ENCODE measurements at places on chromosomes 16 and 17.
A peak's percentile ranks its signal among the peaks of the same experiment; 100 is the strongest.

DNA sequence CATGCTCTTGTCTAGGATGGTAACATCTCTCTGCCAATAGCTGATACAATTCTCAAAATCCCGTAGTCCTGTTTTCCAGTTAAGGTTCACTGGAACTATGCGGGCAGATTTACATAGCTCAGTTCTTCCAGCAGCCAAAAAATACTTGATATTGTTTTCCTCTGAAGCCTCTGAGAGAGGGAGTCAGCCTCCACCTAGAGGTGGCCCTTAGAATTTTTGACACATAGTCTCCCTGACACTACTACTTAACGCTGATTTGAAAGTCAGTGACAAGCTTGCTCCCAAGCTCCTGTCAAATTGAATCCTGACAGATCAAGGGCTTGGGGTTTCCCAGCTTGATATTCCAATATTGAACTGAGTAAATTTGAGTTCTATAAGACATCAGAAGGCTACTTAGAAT is 1780.1 kb downstream of the TP53TG3F start:
- no peak for DNase-seq

DNA sequence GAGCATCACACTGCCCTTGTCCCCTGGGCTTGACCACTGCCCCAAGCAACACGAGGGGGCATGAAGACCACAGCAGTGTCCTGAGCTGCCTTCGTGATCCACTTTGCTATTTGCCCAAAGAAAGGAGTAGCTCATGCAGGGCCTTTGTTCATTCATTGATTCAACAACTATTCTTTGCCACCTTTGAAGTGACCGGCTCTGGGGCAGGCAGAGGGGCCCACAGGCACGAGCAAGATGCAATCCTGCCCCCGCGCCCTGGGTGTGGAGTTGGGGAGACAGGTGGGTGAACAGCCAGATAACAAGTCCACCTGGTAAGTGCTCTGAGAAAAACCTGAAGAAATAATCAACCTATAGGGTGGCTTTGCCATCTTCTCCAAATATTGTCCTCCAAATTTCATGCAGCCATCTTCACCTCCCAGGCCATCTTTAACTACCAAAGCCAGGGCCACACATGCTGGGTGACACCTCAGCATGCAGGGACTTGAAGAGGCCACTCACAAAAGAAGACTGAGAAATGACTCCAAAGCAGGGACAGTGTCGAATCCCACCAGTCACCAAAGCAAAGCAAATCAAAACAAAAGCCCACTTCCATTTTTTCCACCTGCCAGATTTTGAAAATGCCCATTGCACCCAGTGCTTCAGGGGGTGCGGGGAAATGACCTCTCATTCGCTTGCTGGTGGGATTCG is 18.2 kb upstream of the RBFOX3 start:
- DNase-seq = no peak

DNA sequence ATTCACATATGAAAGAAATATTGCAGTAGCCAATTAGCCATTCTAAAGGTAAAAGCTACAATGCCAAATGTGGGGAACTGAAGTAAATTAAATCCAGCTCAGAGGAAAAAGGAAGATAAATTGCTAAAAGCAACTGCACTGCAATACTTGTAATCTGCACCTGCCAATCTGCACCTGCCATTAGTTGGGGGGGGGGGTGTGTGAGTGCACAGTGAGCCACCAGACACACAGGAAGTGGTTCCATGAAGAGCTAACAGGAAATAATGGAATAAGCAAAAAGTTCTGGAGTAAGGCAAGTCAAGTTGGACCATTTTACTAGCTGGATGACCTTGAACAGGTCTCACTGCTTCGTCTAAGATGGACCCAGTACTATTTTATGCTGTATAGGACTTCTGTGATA is 191.8 kb downstream of the PARN start:
- DNase-seq = no peak

GRCh38 chr16:57264381-57264780 is 19.3 kb downstream of the ARL2BP start:
- no peak for DNase-seq

DNA sequence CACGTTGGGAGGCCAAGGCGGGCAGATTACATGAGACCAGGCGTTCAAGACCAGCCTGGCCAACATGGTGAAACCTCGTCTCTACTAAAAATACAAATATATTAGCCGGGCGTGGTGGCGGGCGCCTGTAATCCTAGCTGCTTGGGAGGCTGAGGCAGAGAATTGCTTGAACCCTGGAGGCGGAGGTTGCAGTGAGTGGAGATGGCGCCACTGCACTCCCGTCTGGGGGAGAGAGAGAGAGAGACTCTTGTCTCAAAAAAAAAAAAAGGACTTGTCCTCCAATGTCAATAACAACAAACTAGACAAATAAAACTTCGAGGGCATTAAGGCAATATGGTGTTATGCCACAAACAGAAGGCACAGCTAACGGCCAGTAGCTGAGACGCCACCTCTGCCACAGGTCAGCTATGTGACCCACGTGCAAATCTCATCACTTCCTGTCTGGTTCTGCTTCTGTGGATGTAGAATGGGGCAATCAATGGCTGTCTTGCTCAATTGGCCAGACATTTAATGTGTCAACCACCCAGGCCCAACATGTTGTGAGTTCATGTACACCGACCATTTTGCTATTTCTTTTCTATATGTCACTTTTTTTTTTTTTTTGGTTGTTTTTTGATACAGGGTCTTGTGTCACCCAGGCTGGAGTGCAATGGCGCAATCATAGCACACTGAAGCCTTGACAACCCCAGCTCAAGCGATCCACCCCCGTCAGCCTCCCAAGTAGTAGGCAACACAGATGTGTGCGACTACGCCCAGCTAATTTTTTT is 834 bp upstream of the TXNDC11 start:
- DNase-seq = no peak

DNA sequence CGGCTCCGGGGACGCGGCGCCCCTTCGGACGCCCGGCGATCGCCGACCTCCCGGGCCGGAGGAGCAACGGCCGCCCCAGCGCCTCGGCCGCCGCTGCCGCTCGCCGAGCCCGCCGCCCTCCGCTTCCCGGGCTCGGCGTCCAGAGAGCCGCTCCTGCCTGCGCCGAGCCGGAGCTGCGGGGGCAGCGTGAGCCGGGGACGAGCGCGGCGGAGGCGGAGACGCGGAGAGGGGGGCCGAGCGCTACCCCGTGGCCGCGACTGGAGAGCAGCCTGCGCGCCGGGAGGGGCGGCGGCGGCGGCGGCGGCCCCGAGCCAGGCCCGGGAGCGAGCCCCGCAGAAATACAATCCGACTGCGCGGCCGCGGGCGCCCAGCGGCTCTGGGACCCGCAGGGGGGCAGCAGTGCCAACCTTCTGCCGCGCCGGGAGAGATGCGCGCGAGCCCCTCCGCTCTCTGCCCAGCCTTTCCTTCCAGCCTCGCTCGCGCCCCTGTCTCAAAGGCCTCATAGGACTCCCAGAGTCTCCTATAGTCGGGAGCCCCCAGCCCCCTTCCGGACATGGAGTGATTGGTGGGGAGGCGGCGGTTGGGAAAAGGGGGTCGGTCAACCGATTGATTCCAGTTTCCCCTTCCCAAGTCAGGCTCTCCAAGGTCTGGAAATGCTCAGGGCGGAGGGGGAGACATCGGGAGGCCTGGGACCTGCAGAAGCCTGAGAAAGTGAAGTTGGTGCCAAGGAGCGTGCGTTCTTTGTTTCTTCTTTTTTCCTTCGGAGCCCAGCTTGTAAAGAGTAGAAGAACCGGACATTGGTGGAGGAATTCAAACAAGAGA is 1.0 kb upstream of the SDK2 start:
- DNase-seq = peak; percentile 57

- no peak for DNase-seq
Measured at GRCh38 chr17:19302791-19303331, 59.7 kb downstream of the B9D1 start.

DNA sequence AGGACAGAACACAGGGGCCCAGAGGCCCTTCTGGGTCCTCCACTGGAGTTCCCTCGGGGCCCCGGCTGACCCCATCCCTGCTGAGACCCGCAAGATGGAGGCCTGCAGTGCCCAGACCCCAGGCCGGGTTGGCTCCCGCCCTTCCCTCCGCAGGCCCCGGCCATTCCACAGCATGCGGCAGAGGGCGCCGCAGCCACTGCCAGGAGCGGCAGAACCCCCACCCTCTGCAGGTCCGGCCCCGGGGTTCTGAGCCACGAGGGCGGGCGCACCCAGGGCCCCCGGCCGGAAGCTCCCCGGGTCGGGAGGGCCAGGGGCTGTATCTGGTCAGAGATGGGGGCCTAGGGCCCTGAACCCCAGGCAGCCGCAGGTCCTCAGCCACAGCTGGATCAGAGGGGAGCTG is 2.4 kb upstream of the PERCC1 start:
- DNase-seq = no peak

GRCh38 chr16:73006026-73006425 is 41.9 kb downstream of the ZFHX3 start:
- DNase-seq = no peak

DNA sequence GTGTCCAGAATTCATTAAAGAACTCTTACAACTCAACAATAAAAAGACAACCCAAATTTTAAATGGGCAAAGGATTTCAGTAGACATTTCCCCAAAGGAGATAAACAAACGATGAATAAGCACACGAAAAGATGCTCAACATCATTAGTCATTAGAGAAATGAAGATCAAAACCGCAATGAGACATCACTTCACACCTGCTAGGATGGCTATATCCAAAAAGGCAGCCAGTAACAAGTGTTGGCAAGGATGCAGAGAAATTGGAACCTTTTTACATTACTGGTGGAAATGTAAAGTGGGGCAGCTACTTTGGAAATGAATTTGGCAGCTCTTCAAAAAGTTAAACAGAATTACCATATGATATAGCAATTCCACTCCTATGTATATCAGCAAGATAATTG is 42.0 kb downstream of the PITPNM3 start:
- no peak for DNase-seq

DNA sequence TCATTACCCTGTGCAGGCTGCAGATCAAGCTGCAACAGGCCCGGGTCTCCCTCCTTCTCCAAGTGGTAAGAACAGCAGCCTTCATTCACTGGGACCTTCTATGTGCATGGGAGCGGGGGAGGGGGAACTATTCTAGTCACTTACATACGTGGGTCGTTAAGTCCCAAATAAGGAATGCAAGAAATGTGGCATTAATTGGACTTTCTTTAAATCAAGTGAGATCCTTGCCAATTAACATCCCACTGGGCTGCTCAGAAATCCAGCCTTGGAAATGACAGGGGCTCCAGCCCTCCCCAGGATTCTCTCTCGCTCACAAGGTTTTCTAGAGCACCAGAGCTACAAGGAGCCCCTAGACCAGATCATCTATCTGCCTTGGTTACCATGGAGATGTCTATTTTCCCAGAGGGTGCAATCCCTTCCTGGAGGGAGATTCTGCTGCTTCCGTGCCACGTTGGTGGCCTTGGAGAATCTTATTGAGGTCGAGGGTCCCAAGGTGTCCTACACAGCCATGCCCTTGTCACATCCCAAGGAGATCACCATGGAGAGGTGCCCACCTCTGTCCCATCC is 5.2 kb upstream of the EIF1 start:
- DNase-seq = no peak

DNA sequence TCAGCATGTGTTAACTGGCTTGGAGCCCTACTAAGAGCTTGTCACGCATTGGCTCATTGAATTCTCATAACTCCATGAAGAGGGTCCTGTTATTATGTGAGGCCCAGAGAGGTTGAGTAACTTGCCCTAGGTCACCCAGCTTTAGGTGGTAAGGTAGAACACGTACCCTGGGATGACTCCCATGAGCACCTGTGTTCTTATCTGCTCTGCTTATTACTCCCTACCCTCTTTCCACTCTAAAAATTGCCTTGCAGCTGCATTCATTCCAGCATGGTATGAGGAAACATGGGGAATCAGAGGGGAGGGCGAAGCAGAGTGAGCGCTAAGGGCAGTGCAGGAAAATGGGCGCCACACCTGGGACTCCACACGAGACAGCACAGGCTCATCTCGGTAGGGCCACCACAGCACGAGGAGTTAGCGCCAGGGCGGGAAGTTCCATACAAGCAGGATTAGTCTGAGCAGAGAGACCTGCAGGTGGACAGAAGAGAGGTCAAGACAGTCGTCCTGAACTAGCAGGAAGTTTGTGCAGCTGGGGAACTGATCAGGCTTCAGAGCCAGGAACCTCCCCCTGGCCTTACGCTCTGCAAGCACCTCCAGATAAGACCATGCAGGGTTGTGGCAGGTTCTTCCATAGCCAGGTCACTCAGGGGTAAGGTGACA is 10.1 kb downstream of the COPZ2 start:
- DNase-seq = no peak

- no peak for DNase-seq
Measured at GRCh38 chr17:47223007-47223406, 13.9 kb downstream of the MYL4 start.

GRCh38 chr16:28183484-28183883 is 28.3 kb downstream of the XPO6 start:
- no peak for DNase-seq

GRCh38 chr17:50051606-50052005 is 4.3 kb upstream of the ITGA3 start:
- DNase-seq = no peak

GRCh38 chr17:65259696-65260485 is 122.7 kb downstream of the RGS9 start:
- DNase-seq = no peak

DNA sequence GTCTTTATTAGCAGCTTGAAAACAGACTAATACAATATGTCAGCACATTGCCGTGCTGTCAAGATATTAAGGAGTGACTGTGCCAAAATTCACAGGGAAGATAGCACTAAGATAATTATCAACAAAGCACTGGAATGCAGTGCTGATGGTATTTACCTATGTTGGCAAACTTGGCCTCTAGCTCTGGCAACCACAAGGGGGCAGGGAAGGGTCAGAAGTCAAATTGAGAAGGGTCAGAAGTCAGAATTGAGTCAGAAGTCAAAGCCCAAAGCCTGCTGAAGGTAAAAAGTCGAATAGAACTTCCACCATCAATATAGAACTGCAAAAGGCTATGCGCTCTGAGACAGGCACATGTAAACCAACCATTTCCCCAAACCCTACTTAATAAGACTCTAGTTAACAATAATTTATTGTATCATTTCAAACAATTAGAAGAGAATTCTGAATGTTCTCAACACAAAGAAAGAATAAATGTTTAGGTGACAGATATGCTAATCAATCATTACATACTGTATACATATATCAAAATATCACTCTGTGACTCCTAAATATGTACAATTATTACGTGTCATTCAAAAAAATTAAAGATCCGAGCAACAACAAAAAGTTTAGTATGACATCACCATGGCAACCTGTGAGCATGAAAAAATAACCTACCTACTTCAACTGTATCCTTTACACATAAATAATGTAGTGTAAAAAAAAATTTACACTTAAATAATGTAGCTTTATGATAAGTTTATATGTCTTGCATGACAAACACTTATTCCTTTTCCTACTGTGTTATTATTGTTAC is 916.1 kb downstream of the KCNJ2 start:
- DNase-seq = peak; percentile 3

- peak; percentile 26 for DNase-seq
Measured at GRCh38 chr17:3660311-3660891, 8.0 kb downstream of the TAX1BP3 start.

GRCh38 chr17:17754719-17755686 is 73.7 kb downstream of the RAI1 start:
- no peak for DNase-seq
